ENCODE measurements at places on chromosomes 3 and 15. TPM values are rescaled to one million over a fixed set of nuclear protein-coding genes. Genes with fewer than 3 reads are reported as not detected.

DNA sequence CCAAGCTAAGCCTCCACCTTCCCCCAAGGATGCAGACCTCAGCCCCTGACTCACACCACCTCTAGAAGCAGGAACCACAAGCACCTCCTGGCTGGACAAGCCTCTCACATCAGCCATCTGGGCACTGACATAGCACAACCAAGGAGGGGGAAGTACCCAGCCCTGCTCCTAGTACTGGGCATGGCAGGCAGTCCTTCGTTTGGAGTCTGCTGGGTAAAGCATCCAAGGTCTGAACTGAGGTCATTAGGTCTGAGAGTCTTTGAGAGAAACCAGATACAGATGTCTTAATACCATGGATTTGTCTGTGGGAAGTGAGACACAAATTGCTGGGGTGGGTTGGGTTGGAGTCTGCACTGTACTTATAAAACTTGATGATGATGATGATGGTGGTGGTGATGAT lies 61.8 kb downstream of the CCDC33 start:
- no peak overlapping the region for H3K4me3 ChIP-seq
- H3K36me3 ChIP-seq, result no peaks in the 10 kb centered on the region
- no peak for DNase-seq

RABL3 gene
- total RNA-seq, result 30.3 TPM

DNA sequence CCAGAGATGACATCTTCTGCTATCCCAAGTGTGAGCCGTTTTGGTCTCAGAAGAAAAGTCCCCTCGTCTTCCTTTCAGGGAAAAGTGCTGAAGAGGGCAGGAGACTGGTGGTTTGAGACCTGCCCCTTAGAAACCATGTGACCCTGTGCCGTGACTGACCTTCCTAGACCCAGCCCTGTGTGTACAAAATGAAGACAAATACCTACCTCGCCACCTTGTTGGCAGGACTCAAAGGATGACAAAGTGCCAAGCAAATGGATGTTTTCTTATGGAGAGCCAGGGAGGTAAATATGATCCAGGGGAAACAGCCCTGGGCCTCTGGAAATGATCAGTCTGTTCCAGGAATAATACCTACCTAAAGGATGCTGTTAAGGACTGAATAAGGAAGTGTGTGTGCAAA lies 41.3 kb downstream of the FAM174B start:
- no peaks in the 10 kb centered on the region for H3K4me1 ChIP-seq
- H3K27me3 ChIP-seq, result no peaks in the 10 kb centered on the region
- no peak overlapping the region for H3K4me3 ChIP-seq
- DNase-seq, result no peak
- no peaks in the 10 kb centered on the region for H3K36me3 ChIP-seq
- H3K27ac ChIP-seq, result no peak overlapping the region

GRCh38 chr15:27936164-27936563 lies 163.0 kb downstream of the OCA2 start:
- H3K27ac ChIP-seq, result no peak overlapping the region
- H3K36me3 ChIP-seq, result no peaks in the 10 kb centered on the region
- no peak for DNase-seq
- no peaks in the 10 kb centered on the region for H3K4me1 ChIP-seq

DNA sequence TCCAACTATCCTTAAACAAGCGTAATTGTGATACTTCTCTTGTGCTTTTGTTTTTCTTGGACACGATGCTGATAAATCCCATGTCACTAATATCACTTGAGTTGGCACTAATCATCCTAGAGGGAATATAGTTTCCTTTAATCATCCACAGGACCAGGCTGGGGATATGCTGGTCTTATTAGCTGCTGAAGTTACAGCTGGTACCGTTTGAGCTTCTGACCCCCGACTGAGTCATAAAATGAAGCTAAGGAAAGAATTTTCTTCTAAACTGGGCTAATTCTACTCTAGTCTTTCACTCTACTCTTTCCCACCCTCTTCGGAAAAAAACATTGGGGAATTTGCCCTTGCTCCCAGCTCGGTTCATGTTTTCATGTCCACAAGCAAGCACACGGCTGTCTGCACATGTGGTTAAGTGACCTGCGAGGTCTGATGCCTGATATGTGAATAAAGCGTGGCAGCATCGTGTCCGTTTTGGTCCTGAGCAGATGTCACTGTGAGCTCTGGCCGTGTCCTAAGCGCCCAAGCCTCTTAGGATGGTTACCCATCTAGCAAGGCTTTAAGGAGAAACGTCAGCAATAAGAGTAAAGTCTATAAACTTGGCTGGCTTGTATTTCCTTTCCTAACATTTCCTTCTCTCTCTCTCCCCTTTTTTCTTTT lies 223.7 kb downstream of the ITPR1 start:
- H3K27ac ChIP-seq, result no peak overlapping the region
- H3K4me1 ChIP-seq, result no peaks in the 10 kb centered on the region
- peaks cover 10% of the 10 kb centered on the region for H3K36me3 ChIP-seq
- no peaks in the 10 kb centered on the region for H3K27me3 ChIP-seq
- no peak for DNase-seq
- no peak overlapping the region for H3K4me3 ChIP-seq

GRCh38 chr3:170809007-170809974 lies 60.7 kb downstream of the RPL22L1 start:
- no peaks in the 10 kb centered on the region for H3K36me3 ChIP-seq
- H3K27me3 ChIP-seq, result no peaks in the 10 kb centered on the region
- no peak for DNase-seq
- H3K4me3 ChIP-seq, result no peak overlapping the region
- H3K27ac ChIP-seq, result no peak overlapping the region

- peak; percentile 59 for DNase-seq
- H3K36me3 ChIP-seq, result no peaks in the 10 kb centered on the region
- H3K27ac ChIP-seq, result peak within 1 kb of the TSS; percentile 97
- H3K27me3 ChIP-seq, result no peaks in the 10 kb centered on the region
These were observed at the start of gene SATB1 for GRCh38 chr3:18424729-18425640. Gene SATB1 (minus strand): TSS chr3:18425339. CDS start chr3:18420967, 4,372 bp downstream.

GRCh38 chr3:138942271-138942670 lies 4.7 kb downstream of the FOXL2 start:
- H3K4me3 ChIP-seq, result no peak overlapping the region
- H3K36me3 ChIP-seq, result no peaks in the 10 kb centered on the region
- DNase-seq, result no peak
- H3K4me1 ChIP-seq, result peaks cover 32% of the 10 kb centered on the region

DNA sequence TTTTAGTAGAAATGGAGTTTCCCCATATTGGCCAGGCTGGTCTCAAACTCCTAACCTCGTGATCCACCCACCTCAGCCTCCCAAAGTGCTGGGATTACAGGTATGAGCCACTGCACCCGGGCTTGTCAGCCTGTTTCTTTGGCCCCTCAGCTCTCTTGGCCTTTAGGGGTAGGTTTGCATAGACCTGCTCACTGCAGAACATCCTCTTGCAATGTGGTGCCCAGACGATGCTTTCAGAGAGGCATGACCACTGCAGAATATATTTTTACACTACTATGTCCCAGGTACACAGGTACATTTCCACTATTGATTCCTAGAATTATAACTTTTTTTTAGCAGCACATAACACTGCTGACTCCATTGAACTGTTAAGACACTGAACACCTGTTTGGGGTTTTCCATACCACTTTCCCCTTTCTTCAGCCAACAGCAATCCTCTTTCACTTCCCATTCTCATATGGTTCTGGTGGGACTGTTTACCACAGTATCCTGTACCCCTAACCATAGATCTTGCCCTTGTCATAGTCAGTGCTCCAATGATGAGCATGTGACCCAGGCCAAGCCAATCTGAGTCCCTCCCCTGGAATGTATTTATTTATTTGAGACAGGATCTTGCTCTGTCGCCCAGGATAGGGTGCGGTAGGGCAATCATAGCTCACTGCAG lies 21.1 kb downstream of the CCDC32 start:
- H3K27ac ChIP-seq, result no peak overlapping the region
- H3K27me3 ChIP-seq, result no peaks in the 10 kb centered on the region
- DNase-seq, result no peak
- H3K36me3 ChIP-seq, result no peaks in the 10 kb centered on the region
- no peak overlapping the region for H3K4me3 ChIP-seq

SEMA3F gene
- not detected for total RNA-seq

- H3K27ac ChIP-seq, result no peak overlapping the region
- H3K27me3 ChIP-seq, result no peaks in the 10 kb centered on the region
- no peak for DNase-seq
- no peaks in the 10 kb centered on the region for H3K36me3 ChIP-seq
These were observed 38.4 kb upstream of the TERB2 start for GRCh38 chr15:44918136-44918535.

ITGB5 gene
- 3.5 TPM for total RNA-seq

GRCh38 chr15:51380999-51381806 lies 39.7 kb downstream of the GLDN start:
- H3K27me3 ChIP-seq, result no peaks in the 10 kb centered on the region
- H3K4me3 ChIP-seq, result no peak overlapping the region
- no peak overlapping the region for H3K27ac ChIP-seq
- H3K36me3 ChIP-seq, result no peaks in the 10 kb centered on the region
- no peak for DNase-seq
- H3K4me1 ChIP-seq, result no peaks in the 10 kb centered on the region

GRCh38 chr15:62378772-62379498 lies 213.8 kb upstream of the C2CD4B start:
- no peak overlapping the region for H3K4me3 ChIP-seq
- H3K27ac ChIP-seq, result no peak overlapping the region

GRCh38 chr15:40112789-40113188 lies 4.1 kb upstream of the BMF start:
- DNase-seq, result no peak
- H3K36me3 ChIP-seq, result no peaks in the 10 kb centered on the region
- H3K4me3 ChIP-seq, result no peak overlapping the region
- H3K27ac ChIP-seq, result no peak overlapping the region
- H3K27me3 ChIP-seq, result no peaks in the 10 kb centered on the region
- peaks cover 9% of the 10 kb centered on the region for H3K4me1 ChIP-seq

- no peaks in the 10 kb centered on the region for H3K36me3 ChIP-seq
- DNase-seq, result no peak
- peaks cover 9% of the 10 kb centered on the region for H3K27me3 ChIP-seq
- peaks cover 4% of the 10 kb centered on the region for H3K4me1 ChIP-seq
- H3K4me3 ChIP-seq, result peak overlapping the region; percentile 58
- no peak overlapping the region for H3K27ac ChIP-seq
These were observed 18.4 kb downstream of the SPATA12 start for GRCh38 chr3:57078635-57079473.

KCNMB3 gene
- total RNA-seq, result 1.2 TPM

GRCh38 chr3:133917144-133917543 lies 21.5 kb upstream of the RAB6B start:
- no peaks in the 10 kb centered on the region for H3K36me3 ChIP-seq
- DNase-seq, result no peak
- H3K4me1 ChIP-seq, result no peaks in the 10 kb centered on the region
- H3K27ac ChIP-seq, result no peak overlapping the region
- no peaks in the 10 kb centered on the region for H3K27me3 ChIP-seq

PAQR5 gene
- total RNA-seq, result not detected

DNA sequence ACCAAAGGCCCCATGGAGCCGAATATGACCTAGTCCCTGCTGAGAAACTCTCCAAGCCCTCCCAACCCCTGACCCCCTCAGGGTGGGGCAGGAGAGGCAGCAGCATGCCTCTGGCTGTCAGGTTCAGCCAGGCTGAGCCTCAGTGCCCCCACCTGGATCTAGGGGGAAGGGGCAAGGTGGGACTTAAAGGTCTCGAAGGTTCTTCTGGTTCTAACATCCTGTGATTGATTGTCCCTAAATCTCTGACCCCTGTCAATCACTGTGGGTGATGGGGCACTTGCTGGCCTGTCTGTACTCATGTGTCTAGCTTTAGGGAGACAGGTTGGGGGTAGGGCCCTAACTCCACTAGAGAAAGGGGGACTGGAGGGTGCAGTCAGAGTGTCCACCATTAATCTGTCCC lies 13.8 kb downstream of the NBEAL2 start:
- H3K4me1 ChIP-seq, result peaks cover 13% of the 10 kb centered on the region
- H3K36me3 ChIP-seq, result no peaks in the 10 kb centered on the region
- H3K27me3 ChIP-seq, result no peaks in the 10 kb centered on the region
- no peak for DNase-seq
- no peak overlapping the region for H3K27ac ChIP-seq
- no peak overlapping the region for H3K4me3 ChIP-seq

DNA sequence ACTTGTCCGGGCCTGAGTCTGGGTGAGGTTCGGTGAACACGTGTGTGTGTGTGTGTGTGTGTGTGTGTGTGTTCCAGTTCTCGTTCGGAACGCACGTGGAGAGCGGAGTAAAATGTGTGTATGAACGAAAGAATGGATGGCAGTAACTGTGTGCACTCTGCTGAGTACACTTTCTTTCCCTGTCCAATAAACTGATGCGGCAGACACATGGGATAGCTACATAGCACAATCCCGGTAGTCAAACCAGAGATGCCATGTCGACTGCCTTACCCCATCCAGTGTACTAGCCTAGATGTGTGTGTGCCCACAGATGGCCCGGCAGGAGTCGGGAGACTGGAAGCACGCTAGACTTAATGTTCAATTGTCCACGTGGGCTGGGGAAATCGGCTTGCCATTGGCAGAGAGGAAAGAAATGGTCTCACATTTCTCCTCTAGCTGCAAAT lies 507 bp upstream of the GOLIM4 start:
- peak; percentile 2 for DNase-seq
- no peak overlapping the region for H3K27ac ChIP-seq
- H3K36me3 ChIP-seq, result no peaks in the 10 kb centered on the region
- no peak overlapping the region for H3K4me3 ChIP-seq

DNASE1L3 gene
- not detected for total RNA-seq

TRAIP gene
- total RNA-seq, result 4.1 TPM

GRCh38 chr15:58498821-58499580 lies 67.2 kb downstream of the LIPC start:
- H3K4me3 ChIP-seq, result no peak overlapping the region
- H3K27me3 ChIP-seq, result no peaks in the 10 kb centered on the region
- H3K27ac ChIP-seq, result no peak overlapping the region
- peaks cover 11% of the 10 kb centered on the region for H3K4me1 ChIP-seq
- no peaks in the 10 kb centered on the region for H3K36me3 ChIP-seq

DNA sequence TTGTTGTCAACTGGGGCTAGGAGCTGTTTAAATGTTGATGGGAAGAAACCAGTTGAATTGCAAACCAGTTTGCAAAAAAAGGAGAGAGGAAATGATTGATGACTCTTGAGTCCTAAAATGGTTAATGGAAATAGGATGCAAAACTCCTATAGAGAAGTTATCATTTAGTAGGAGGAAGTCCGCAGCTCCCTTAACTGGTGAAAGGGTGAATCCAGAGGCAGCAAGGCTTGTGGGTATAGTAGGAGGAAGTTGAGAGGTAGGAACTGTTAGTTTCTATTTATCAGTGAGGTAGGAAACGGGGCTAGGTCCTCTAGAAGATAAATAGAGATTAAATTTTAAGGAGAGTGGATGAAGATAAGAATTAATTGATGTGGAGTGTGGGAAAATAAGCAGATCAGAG lies 15.4 kb downstream of the IREB2 start:
- H3K27ac ChIP-seq, result no peak overlapping the region
- DNase-seq, result no peak
- no peaks in the 10 kb centered on the region for H3K27me3 ChIP-seq
- peaks cover 37% of the 10 kb centered on the region for H3K4me1 ChIP-seq

All from naive thymus-derived CD4-positive, alpha-beta T cell (primary cell).